Trophoblast cell (in vitro differentiated cells and primary cell): ENCODE measurements at places on chromosomes 1 and 21.

DNA sequence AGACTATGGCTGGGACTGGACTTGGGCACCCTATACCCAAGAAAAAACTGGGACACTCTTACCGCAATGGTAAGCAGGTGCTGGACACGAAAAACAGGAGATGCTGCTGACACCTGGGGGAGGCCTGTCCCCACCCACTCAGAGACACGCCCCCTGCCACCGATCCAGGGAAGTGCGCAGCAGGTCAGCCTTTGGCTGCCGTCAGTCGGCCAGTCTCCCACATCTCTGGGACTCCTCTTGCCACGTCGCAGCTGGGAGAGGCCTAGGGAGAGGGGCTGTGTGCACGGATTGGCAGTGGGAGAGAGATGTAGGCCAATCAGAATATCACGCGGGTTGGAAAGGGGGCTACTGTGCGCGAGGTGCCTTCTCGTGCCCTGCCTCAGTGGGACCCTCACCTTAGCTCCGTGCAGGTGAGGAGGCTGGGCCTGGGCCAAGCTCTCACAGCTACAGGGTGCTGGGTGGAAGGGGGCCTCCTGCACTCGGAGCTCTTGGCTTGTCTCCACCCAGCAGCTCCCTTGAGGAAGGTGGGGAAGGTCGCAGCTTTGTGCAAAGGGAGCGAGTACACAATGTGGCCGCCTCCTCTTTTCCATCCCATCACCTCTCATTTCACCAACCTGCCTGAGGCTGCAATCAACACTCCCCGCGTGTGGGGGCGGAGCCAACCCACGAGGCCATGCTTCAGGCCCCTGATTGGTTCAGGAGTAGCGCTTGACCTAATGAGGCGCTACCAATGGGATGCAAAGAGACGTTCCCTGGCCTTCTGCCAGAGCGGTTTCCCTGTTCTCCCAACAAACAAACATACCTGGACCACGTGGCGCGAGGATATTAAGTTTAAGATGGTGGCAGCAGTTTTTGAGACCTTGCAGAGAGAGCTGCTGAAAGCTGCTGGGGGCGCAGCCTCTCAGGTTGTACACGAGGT is 25.7 kb upstream of the LDLRAP1 start:
- H3K27ac ChIP-seq, result no peak overlapping the region
- DNase-seq, result peak; percentile 30
- no peak overlapping the region for H3K4me3 ChIP-seq
- H3K27me3 ChIP-seq, result no peaks in the 10 kb centered on the region

DNA sequence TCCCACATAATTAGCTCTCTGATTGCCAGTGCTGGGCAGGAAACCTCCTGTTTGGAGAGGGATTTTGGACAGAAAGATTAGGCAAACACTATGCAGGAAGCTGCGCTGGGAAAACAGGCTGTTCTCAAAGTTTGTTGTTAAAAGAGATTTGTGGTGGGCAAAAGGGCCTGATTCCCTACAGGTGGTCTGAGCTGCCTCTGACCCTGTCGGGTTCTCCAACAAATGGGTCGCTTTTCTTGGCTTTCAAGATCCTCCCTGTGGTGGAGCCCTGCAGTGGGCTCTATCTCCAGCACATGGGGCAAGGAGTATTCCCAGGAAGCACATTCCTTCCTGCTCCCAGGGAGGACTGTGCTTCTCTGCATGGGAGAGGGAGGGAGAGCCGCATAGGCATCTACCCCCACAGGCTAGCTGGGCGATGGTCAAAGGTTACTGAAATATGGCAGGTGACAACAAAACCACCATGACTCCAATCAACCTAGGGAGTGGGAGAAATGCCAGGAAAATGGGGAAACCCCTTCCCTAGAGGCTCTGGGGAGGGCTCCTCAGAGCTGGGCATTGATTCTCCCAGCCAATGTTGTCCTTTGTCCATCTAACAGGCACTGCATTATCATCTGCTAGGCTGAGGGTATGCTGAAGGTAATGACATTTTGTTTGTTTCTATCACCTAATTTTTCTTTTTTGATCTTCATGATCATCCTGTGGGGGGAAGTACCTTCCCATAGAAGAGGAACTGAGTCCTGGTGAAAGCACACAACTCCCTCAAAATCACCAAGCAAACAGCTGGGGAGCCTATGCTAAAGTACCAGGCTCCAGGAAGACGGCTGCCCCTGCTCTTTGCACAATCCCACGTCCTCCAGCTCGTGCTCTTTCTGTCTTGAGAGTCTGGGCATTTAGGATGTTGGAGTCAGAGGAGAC is 85.3 kb downstream of the PLXNA2 start:
- H3K4me3 ChIP-seq, result no peak overlapping the region
- H3K27ac ChIP-seq, result no peak overlapping the region
- peaks cover 25% of the 10 kb centered on the region for H3K4me1 ChIP-seq
- no peaks in the 10 kb centered on the region for H3K27me3 ChIP-seq
- DNase-seq, result no peak

GRCh38 chr21:22342889-22343288 is 1344.7 kb downstream of the NCAM2 start:
- no peak overlapping the region for H3K4me3 ChIP-seq
- no peaks in the 10 kb centered on the region for H3K4me1 ChIP-seq
- no peaks in the 10 kb centered on the region for H3K36me3 ChIP-seq
- H3K27me3 ChIP-seq, result no peaks in the 10 kb centered on the region
- DNase-seq, result no peak

DNA sequence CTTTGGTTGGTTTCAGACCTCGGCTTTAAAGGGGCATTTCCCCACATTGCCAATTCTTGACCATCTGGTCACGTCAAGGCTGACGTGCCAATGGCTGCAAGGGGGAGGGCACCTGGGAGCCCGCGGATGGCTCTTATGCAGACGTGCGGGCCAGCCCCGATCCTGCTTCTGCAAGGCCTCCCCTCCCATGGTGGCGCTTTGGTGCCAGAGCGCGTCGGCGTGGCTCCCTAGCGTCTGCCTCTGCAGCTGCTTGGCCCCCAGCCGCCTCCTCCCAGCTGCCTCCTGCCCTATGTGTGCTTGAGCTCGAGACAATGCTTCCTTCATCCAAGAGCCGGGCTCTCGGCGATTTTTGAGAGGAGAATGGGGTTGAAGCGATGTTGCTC is 29.1 kb downstream of the SKI start:
- H3K27me3 ChIP-seq, result no peaks in the 10 kb centered on the region
- H3K4me3 ChIP-seq, result no peak overlapping the region
- H3K4me1 ChIP-seq, result peaks cover 9% of the 10 kb centered on the region

- no peak overlapping the region for H3K4me3 ChIP-seq
- peaks cover 29% of the 10 kb centered on the region for H3K27me3 ChIP-seq
- H3K27ac ChIP-seq, result no peak overlapping the region
- DNase-seq, result no peak
- no peaks in the 10 kb centered on the region for H3K4me1 ChIP-seq
- H3K36me3 ChIP-seq, result no peaks in the 10 kb centered on the region
Measured at GRCh38 chr21:33037501-33037900, 11.8 kb downstream of the OLIG2 start.

- H3K27me3 ChIP-seq, result no peaks in the 10 kb centered on the region
- no peaks in the 10 kb centered on the region for H3K4me1 ChIP-seq
- no peak for DNase-seq
Measured at GRCh38 chr1:24101796-24102586, 9.9 kb downstream of the MYOM3 start.

- H3K36me3 ChIP-seq, result peaks cover 6% of the 10 kb centered on the region
- peak; percentile 78 for DNase-seq
- peaks cover 27% of the 10 kb centered on the region for H3K4me1 ChIP-seq
- H3K4me3 ChIP-seq, result no peak overlapping the region
- H3K27ac ChIP-seq, result peak overlapping the region; percentile 88
Measured at GRCh38 chr1:184480736-184481135, 93.9 kb downstream of the C1orf21 start.
